Activated CD4-positive, alpha-beta T cell treated with anti-CD3 and anti-CD28 coated beads, Interleukin-2, amount 10 ng/mL, durations not matched to agents 24 days and 14 days (primary cell): ENCODE measurements at places on chromosomes 12 and 14. TPM values are rescaled to one million over a fixed set of nuclear protein-coding genes. Genes with fewer than 3 reads are reported as not detected.

Gene TMEM260
- 12.0 and 14.7 TPM in 2 replicates for total RNA-seq

Gene NFE2
- total RNA-seq = not detected in 2 replicates

Gene IFT81
- total RNA-seq = 1.5 and 1.6 TPM in 2 replicates

Gene RXYLT1
- total RNA-seq = 26.6 and 27.6 TPM in 2 replicates

Gene BCL2L14
- total RNA-seq = 13.0 and 14.2 TPM in 2 replicates

DNA sequence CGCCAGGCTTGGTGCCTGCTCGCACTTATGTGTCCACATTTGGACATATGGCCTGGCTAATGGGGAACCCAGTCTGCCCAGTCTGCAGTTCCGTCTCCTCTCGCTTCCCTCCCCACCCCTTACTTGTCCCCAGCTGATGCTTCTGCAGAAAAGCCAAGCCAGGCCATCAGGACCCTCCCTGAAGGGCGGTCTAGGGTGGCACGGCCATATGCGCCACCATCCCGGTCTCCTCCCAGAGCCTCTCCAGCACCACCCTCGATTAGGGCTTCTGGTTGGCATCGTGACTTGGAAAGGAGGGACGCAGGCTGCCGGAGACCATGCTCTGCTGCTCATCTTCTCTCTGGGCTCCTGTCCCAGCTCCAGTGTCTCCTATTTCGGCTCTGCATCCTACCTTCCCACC lies 54.6 kb downstream of the CALM1 start:
- no peak for DNase-seq

GRCh38 chr14:49480979-49481498 lies 105.1 kb downstream of the RPS29 start:
- no peak for DNase-seq

DNA sequence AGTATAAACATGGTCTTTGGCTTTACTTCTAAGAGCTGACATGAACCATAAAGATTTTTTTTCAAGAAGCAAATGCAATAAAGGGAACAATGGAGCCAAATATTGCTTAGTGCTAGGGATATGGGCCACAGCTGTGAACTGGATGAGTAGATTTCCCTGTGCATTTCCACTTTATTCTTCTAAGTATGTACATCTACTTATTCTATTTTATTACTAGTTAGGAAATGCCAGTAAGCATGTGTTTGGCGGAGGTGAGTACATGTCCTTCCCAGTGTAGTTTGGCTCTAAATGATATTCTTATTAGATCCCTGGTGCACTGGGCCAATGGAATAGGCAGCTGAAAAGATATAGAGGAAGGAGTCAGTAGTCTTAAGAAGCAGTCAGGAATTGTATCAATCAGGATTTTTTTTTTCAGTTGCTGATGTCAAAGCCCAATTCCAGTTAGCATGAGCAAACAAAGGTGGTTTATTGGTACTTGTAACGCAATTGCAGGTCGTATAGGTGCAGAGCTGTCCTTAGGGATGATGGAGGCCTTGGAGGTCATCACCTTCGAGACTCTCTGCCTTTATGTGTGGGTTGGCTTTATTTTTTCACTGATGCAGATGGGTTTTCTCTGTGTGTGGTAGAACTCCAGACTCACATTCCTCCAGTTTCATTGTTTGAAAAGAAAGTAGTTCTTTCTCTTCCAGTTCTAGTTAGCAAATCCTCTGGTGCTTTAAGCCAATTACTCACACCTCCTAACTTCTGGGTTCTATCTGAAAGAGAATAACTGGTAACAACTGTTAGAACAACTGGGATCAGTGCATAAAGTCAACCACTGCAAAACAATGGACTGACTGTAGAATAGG lies 139.0 kb upstream of the LRIG3 start:
- DNase-seq = no peak

DNA sequence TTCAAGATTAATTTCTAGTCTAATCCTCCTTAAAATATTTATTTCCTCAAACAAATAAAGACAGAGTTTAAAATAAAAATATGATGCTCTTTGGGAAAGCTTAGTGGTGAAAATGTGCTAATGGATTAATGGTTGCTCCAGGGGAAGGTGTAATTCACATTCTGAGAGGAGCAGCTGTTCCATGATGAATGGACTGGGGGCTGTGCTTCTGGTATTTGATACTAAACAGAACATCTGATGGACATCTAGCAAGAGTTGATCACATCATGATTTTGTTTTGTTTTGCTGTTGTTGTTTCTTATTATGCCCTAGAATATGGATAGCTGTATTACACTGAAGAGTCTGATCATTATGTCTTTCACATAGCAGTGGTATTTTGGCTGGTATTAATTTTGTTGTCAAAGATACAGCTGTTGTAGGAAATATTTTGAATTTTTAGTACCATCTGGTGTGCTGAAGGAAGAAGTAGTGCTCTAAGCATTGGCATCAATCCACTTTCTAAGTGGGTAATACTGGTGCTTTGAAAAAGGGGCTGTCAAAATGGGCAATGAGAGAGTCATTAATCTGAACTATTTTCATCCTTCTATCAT lies 296.4 kb downstream of the ADAMTS20 start:
- DNase-seq = no peak

GRCh38 chr14:68899033-68899603 lies 80.0 kb downstream of the ACTN1 start:
- no peak for DNase-seq

DNA sequence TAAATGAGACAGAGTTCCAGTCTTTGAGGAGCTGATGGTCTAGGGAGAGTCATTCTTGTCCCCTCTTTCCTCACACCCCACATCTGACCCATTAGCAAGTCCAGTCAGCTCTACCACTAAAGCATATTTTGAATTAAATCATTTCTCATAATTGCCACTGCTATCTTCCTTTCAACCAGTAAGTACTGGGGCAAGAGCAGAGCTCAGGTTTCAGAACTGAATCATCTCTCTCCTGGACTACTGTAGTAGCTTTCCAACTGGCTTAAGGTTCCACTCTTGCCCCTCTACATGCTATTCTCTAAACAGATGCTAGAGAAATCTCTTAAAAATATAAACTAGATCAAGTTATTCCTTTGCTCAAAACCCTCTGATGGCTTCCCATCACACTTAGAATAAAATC lies 218.3 kb downstream of the TTC6 start:
- no peak for DNase-seq

DNA sequence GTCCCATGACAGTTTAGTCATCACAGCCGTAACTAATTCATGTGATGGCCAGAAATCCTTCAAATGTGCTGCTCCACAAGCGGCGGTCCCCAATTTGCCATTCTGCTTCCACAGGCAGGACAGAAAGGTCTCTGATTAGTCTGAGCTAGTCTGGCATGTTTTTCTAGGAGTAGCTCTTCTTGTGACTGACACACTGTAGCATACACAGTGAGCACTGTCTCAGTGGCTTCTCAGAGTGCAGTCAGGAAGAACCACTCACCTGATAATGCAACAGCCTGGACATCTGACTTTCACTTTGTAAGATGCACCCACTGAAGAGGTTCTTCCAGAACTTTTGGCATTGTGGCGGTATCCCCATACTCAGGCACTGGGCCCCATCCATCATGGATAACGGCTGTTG lies 1266.2 kb downstream of the TMEM121 start:
- DNase-seq = no peak

GRCh38 chr12:75759842-75760572 lies 248.6 kb upstream of the KRR1 start:
- no peak for DNase-seq

GRCh38 chr14:72550513-72550912 lies 343.4 kb downstream of the DPF3 start:
- DNase-seq = no peak
